ENCODE measurements at places on chromosomes 5 and 9.

DNA sequence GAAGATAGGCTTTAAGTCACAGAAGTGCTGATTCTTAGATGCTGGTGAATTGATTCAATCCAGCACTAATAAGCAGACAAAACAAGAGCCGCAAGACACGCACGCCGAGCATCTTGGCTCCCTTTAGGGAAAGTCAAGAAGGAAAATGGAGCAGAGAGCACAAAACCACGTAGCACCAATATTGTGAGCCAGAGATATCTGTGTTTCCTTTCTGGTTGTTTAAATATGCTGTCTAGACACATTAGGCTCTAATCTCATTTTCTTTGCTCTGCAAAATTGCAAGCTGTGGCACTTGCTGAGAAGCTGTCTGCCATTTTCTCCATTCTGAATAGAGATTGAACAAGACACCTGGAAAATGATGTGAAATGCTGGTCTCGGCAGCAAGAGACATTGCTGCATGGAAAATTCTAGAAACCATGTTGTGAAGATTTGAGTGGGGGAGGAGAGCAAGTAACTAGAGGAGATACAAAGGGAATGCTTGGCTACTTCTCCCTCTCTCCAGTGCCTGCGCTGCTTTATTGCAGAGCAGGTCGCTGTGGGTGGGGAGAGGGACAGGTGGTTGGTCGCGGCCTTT is 336.3 kb downstream of the MED10 start:
- DNase-seq: no peak

- DNase-seq: no peak
These were observed 615.0 kb downstream of the HINT1 start for GRCh38 chr5:130549884-130550561.

DNA sequence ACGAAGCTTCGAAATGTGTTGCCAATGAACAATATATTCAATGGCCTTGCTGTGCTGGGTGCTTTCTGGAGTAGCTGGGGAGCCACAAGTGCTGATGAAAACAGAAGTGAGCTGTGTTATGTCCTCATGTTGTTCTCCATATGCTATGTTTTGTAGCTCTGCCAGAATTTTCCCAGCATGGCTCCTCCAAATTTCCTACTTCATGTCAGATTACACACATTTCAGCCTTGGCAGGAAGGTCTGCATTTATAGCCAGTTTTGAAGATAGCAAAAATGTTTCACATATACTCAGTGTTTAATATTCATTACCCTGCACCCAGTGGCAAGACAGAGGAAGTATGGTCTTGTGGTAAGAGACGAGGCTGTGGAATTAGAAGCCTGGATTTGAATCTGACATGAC is 22.6 kb upstream of the NMUR2 start:
- DNase-seq: no peak

DNA sequence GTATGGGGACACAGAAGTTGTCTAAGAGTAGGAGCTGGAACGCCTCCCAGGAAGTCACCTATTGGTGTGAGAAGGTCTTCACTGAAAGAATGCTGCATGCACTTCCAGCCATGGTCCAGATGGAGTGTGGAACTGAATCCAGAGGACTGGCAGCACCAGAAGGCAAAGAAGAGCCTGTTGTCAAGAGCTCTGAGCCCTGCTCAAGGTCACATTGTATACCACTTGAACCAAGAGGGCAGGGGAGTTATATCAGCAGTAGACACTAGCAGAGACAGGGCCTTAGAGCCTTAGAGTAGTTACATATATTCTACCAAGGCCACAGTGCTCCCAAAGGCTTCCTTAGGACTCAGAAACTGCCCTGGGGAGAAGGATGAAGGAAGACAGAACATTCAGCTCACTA is 130.8 kb upstream of the POC5 start:
- DNase-seq: no peak

DNA sequence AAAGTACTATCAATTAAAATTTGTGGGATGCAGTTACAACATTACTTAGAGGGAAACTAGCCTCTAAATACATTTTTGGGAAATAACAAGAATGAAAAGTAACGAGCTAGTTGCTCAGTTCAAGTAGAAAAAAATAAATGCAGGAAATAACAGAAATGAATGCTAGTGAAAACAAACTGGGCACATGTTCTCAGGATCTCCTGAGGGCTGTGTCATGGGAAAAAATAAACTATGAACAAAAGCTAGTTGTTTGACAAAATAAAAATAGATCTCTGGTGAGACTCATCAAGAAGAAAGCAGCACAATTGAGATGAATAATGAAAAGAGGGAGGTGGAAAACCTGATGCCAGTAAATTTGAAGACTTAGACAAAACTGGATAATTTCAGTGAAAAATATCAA is 16.3 kb downstream of the IDNK start:
- DNase-seq: no peak
